ENCODE measurements at places on chromosomes 4 and X.

DNA sequence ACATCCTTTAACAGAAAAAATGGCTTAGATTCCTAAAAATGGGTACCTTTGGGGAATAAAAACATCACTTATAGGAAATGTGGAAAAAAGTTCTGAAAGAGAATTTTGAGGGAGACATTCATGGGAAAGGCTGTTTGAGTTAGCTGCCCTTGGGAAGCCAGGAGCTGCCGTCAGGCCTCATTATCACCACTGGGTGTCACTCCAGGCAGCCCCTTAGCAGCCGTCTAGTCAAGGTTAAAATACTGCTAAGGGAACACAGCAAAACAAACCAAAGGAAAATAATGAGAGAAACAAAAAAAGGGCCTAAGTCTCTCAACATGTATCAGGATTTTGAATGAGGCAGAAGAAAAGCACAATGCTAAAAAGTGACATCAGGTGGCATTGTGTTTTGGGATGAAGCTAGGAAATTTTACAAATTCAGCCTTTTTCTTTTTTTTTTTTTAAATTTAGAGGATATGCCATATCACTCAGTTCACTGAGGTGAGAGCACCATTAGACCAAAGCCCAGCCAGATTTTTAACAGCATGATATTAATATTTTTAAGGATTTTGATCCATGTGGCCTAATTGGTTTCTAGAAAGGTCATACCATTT, 235.3 kb downstream of the GPAT3 start:
- peak; percentile 29 for DNase-seq

GRCh38 chr4:23957465-23957864, 67.6 kb upstream of the PPARGC1A start:
- DNase-seq = no peak

DNA sequence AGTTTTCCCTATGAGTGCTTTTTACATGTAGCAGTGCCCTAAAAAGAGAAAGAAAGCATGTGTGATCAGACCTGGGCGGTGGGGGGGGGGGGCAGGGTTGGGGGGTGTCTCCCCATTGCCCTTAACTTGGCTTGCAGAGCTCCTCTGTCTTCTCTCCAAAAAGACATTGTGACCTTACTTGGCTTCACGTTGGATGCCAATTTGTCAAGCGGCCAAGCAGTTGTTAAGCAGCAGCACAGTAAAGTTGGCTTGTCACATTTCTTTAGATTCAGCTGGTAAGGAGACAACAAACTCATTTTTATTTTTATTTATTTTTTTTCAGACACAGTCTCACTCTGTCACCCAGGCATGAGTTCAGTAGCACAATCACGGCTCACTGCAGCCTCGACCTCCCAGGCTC, 57.3 kb upstream of the ZNF157 start:
- DNase-seq = no peak

DNA sequence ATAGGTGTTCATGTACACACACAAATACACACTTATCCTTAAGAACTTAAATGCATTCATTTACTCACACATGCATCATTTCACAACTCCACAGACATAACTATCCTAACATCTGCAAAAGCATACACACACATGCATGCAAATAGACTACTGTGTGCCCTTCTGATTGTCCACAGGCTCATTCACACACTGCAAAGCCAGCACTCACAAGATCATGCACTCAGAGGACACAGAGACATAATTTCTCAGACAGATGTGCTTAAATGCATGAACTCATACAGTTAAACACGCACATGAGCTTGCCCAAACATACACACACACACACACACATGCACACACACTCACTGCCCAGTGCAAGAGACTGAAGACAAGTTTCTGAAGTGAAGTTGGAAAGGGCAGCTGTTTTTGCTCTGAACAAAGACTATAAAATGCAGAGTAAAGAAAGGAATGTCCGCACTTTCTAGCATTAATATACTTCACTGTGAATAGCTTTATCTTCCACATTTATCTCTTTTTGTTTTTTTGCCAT, 1018.0 kb upstream of the HS3ST1 start:
- no peak for DNase-seq

- no peak for DNase-seq
Observed at GRCh38 chr4:39166177-39166576, 16.2 kb upstream of the WDR19 start.

DNA sequence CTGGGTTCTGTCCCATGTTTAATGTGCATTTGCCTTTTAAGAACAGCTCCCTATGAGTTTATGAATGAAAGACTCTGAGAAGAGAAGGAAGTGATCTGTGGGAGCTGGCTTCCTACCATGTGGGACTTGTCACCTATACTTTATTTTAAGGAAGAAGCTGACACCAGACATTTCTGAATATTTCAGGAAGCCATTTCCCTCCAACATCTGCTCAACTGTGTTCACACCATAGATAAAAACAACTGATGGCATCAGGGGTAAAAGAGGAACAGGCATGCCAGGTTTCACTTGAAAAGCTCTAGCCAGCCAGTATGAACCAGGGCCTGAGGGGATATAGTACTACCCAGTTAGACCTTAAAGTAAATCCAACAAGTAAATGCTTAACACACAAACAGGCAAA, 116.0 kb downstream of the COL4A6 start:
- no peak for DNase-seq

GRCh38 chr4:2390146-2390545, 28.3 kb downstream of the ZFYVE28 start:
- peak; percentile 59 for DNase-seq

DNA sequence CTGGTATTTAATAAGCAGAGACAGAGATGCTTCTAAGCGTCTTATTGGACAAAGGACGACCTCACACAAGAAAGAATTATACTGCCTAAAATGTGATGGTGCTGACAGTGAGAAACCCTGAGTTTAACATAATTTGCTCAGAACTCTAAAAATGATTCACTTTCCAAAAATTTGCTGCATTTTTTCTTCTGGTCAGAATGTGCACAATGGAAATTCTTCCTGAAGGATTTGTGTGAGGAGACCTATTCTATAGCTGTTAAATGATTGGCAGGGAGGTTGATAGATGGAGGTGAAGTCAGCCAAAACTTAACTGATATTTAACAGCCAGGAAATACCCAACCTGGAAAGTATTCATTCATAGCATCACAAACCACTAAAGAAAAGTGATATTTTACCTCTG, 1.7 kb downstream of the MAGEC3 start:
- DNase-seq = no peak

DNA sequence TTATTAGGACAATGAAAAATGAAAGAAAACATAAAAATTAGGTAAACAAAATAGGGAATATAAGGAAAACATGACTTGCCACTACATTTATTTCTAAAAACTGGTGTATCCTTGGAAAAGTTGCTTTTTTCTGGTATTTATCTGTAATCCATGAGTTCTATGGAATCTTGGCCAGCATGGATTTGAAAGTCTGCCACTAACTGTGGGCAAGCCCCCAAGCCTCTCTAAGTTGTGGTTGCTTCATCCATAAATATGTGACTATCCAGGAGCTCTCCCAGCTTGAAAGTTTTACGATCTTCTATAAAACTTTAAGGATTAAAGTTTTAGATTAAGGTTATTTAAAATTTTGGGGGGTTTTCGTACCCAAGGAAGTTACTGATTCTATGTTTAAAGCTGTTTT, 21.8 kb downstream of the RPS6KA3 start:
- DNase-seq = no peak

- DNase-seq = no peak
Observed at GRCh38 chrX:39613997-39614679, 483.6 kb downstream of the BCOR start.

DNA sequence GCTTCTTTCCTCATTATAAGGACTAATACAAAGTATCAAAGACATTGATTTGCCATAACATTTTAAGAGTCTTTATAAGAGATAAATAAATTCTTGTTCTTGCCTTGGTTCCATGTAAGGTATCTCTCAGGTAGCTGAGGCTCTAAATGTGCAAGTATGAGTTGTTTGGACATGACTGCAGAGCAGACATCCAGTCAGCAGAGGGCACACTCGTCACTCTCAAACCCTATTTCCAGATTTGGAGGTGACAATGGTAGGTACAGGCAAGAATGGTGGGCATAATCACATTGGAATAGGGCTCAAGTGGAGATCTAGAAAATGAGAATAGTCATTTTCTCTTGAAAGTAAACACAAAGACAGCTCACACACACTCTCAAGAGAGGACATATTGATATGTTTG, 133.3 kb upstream of the ZIC3 start:
- no peak for DNase-seq

DNA sequence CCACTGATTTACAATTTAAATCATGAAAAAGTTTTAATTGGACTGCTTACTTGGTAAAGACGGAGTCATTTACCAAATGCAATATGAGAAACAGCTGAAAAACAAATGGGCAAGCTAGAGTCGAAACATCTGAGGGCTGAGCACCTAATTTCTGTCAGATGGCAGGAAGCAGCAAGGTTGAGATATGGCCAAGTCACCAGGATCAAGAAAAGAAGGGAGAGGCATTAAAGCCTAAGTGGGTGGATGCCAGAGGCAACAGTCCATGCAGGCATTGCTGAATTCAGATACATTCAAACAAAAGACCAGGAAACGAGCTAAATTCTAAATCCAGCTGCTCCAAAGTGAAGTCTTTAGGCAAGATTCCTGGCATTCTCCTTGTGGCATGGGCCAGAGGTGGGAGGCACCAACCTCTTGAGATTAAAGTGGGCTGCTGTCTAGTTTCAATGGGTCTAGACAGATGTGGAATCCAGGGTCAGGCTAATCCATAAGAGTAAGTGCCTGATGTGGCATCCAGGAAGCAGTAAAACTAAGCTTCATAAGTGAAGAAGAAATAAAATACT, 8.0 kb upstream of the ARSJ start:
- DNase-seq = no peak

DNA sequence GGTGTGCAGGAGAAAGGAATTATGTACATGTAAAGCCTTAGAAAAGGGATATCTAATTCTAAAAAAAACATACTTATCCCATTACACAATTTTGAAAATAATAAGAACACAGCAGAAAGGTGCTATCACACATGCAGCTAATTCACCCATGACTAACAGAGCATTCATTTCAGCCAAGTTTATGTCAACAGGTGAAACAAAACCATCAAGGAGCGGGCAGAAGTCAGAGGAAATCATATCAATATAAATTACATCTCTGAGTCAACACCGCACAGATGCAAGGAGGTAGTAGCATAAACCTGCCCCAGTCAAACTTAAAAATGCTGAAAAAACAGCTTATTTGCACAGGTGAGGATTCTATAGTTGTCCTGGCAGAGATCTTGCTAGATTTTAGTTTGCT, 197.9 kb downstream of the PRDM5 start:
- DNase-seq = no peak

DNA sequence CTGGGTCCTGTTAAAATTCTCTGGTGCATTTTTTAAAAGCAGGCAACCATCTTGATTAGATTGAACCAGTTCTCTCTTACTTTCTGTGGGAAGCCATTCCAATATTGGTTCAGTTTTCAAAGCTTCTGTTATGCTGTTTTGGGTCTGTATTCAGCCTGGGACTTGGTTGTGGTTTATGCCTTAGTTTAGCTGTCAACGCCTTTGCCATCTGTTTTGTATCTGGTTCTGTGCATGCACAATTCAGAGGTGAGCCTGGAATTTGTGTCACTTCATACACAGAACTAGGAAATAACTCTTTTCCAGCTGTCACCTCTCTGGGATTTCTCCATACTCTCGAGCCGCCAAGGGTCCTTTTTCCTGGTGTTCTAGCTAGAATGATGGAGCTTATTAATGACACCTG, 46.2 kb downstream of the STAP1 start:
- DNase-seq = no peak

DNA sequence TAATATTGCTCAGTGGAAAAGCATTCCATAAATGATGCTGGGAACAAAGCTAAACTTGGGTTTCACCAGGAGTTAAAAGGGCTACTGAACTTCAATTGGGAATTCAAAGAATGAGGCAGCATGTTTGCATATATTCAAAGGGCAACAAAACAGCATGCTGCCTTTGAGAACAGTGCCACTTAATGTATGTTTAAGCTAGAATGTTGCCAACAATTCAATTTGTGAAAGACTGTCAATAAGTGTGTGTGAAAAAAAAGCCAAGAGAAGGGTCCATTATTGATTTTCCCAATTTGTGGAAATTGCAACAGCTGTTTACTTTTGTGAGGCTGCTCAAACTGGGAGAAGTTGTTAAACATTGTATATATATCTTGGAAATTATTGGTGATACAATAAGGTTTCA, 701.9 kb upstream of the ACTRT1 start:
- no peak for DNase-seq

GRCh38 chr4:153645183-153645582, 38.9 kb upstream of the TLR2 start:
- no peak for DNase-seq

- DNase-seq = peak; percentile 86
Observed at GRCh38 chr4:27066591-27066990, 205.9 kb downstream of the STIM2 start.

DNA sequence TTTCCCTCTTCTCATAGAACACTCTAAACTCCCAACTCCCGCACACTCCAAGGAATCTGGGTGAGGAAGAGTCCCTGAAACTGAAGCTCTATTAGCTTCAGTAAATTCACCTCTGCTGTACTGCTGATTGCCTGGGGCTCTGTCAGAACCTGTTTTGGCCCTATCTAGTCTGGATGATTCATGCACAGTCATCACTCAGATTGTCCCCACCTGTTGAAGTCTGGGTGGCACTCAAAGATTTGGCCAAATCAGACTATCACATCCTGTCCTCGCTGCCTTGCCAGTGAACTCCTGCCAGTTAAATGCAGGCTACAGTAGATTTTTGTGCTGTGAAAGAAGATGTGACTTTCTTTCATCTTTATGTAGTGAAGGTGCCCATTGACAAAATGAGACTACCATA, 63.5 kb upstream of the EMCN start:
- DNase-seq = no peak

GRCh38 chr4:3315566-3315965, 22.7 kb downstream of the RGS12 start:
- DNase-seq = no peak

- no peak for DNase-seq
Observed at GRCh38 chr4:3283483-3283882, 9.3 kb upstream of the RGS12 start.

- no peak for DNase-seq
Observed at GRCh38 chr4:158079661-158080060, 93.2 kb downstream of the GASK1B start.

DNA sequence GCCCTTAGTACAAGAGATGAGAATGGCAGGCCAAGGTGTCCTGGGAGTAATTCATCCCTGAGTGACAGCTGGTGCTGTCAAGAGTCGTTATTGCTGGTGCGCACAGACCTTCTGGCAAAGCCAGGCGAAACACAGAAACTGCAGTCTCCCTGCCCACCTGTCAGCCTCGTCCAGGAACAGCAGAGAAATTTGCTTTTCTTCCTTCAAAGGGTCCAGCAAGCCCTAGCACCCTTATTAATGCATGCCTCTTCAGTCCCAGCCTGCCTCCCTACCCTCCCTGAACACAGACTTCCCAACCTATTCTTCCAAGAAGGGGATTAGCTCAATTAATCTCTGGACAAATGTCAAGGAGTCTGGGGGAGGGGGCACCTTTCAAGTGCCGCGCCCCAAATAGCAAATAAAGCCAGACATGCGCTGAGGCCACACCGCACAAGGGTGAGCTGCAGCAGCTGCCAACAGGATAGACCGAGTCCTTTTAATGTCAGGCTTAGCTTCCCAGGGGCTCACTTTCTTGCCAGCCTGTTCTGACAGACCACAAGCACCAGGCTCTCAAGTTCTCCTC, 250.7 kb upstream of the RASGEF1B start:
- DNase-seq = no peak

GRCh38 chr4:153063490-153063889, 127.4 kb downstream of the FHDC1 start:
- DNase-seq = no peak
